ENCODE measurements at places on chromosomes 11 and 22.

GRCh38 chr11:121482231-121483129 is 29.7 kb upstream of the SORL1-AS1 start:
- DNase-seq, result peak; percentile 79

- no peak for DNase-seq
Measured at GRCh38 chr22:44210722-44211121, 30.0 kb downstream of the PARVG start.

- no peak for DNase-seq
Measured at GRCh38 chr11:105162506-105162905, 22.9 kb upstream of the CARD18 start.

GRCh38 chr11:134542401-134543165 is 130.5 kb upstream of the B3GAT1 start:
- DNase-seq, result no peak

GRCh38 chr11:123561431-123561800 is 93.0 kb downstream of the SCN3B start:
- no peak for DNase-seq

GRCh38 chr11:47148270-47148669 is 28.4 kb downstream of the ARFGAP2 start:
- no peak for DNase-seq

- no peak for DNase-seq
Measured at GRCh38 chr11:22177186-22177585, 15.7 kb upstream of the ANO5 start.
